ENCODE measurements at places on chromosomes 5 and 9. TPM values are rescaled to one million over a fixed set of nuclear protein-coding genes. Genes with fewer than 3 reads are reported as not detected.

DNA sequence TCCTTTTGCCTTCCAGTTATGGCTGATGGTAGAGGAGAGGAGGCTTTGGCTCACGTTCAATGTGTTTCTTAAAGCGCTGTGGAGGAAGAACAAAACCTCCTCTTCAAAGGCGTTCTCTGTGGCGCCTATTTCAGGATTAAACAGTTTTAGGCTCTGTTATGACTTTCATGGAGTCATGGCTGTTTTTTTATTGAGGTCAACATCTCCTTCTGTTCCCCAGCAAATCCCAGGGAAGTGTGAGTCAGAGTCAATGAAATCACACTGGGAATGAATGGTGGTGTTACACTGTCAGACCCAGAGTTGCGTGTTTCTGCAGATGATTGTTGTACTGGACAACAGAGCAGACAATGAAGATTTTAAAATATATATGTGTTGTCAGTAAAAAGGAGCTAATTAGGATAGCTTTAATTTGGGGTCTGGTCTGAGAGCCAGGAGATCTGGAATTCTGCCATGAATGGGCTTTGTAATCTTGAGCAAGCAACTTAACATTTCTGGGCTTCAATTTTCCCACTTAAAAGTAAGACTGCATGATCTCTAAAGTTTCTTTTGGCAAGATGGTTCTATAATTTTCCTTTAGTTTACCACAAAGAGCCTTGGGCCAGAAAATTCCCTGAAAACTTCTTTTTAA lies 240.7 kb downstream of the CSNK1G3 start:
- H3K4me3 ChIP-seq: no peak overlapping the region
- no peaks in the 10 kb centered on the region for H3K27me3 ChIP-seq
- no peak for DNase-seq
- H3K36me3 ChIP-seq: no peaks in the 10 kb centered on the region
- no peak overlapping the region for H3K27ac ChIP-seq

DNA sequence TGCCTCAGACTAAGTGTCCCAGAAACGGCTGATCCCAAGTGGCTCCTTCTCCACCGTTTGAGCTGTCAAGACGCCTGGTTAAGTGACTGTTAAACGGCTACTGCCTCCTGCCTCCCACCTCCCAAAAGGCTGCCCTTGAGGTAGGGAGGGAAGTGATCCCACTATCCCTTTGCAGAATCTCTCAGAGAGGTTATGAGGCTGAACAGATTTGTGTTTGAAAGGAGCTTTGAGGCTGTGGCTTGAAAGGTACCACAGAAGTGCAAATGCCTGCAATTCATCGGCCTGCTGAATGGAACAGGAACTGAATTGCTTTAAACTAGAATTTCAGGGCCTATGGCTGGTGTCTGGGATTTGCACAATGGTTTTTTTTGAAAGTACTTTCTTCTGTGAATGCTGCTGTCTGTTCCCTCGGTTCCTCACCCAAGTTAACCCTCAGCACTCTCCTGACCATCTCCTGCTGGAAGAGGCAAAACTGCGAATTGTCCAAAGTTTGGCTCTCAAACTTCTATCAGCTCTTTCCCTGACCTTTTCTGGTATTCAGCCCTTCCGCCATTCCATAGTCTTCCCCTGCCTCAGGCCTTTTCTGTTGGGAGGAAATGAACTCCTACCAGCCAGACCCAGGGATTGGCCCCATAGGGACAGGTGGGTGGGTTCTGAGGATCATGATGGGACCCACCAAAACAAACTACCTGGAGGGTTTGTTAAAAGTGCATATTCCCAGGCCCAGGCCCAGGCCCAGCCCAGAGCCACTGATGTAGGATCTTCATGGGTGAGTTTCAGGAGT lies 453.3 kb downstream of the KDM4C start:
- H3K27me3 ChIP-seq: peaks cover 24% of the 10 kb centered on the region
- peaks cover 2% of the 10 kb centered on the region for H3K4me1 ChIP-seq
- no peak overlapping the region for H3K27ac ChIP-seq

- no peak for DNase-seq
- no peaks in the 10 kb centered on the region for H3K4me1 ChIP-seq
- H3K27ac ChIP-seq: no peak overlapping the region
- H3K36me3 ChIP-seq: no peaks in the 10 kb centered on the region
- H3K4me3 ChIP-seq: no peak overlapping the region
Observed at GRCh38 chr5:24850926-24851486, 206.2 kb upstream of the CDH10 start.

DNA sequence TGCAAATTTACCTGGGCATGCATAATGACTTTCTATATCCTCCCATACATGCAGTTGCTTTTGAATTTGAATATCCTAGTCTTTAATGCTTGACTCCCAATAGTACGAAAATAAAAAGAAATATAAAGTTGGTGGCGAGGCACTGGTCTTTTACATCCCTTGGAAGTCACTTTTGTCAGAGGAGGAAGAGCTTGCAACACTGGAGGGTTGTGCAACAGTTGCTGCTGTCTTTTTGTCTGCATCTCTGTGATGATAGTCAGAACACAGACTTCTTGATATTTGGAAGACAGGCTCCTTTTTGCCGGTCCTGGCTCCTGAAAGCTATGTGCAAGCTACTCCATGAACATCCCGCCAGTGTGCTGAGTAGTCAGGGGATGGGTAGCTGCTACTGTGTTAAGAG lies 16.8 kb upstream of the SGCD start:
- no peaks in the 10 kb centered on the region for H3K4me1 ChIP-seq
- no peaks in the 10 kb centered on the region for H3K36me3 ChIP-seq
- H3K27me3 ChIP-seq: no peaks in the 10 kb centered on the region
- DNase-seq: no peak

DNA sequence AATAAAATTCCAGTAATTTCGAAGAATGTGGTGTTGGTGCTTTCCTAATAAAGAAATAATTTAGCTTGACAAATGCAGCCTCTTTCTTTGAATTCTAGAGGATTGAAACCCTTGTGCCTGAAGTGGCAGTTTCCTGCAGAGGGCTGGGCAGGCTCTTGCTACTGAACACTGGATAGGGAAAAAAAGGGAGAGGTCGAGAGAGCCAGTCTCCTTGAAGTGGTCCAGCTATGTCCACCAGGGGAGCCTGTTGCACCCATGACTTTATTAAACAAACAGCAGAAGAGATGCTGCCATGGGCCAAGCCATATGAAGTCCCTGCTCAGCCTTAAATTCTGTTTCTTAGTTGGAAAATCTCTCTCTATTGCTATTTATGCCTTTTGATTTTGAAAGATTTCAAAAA lies 178.4 kb downstream of the SMARCA2 start:
- no peak overlapping the region for H3K4me3 ChIP-seq
- DNase-seq: no peak
- no peaks in the 10 kb centered on the region for H3K36me3 ChIP-seq
- H3K4me1 ChIP-seq: no peaks in the 10 kb centered on the region
- H3K27ac ChIP-seq: no peak overlapping the region

DNA sequence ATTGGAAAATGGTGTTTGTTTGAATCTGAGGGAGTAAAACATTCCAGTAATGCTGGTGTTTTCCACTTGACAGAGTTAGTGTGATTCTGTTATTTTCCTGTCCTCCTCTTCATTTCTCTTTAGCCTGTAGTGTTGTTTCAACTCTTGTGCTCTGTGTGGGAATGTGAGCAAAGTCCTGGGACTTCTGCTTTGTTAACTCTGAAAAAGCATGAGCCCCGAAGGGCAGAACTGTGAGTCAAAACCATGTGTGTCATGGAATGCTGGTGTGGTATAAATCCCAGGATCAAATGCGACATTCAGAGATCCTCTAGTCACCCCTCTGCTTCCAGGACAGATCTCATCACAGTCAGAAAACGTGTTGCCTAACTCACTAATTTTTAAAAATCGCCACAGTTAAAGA lies 8.9 kb downstream of the F2R start:
- H3K4me3 ChIP-seq: no peak overlapping the region
- H3K27me3 ChIP-seq: no peaks in the 10 kb centered on the region
- no peaks in the 10 kb centered on the region for H3K36me3 ChIP-seq
- no peak for DNase-seq
- H3K4me1 ChIP-seq: no peaks in the 10 kb centered on the region
- no peak overlapping the region for H3K27ac ChIP-seq

DNA sequence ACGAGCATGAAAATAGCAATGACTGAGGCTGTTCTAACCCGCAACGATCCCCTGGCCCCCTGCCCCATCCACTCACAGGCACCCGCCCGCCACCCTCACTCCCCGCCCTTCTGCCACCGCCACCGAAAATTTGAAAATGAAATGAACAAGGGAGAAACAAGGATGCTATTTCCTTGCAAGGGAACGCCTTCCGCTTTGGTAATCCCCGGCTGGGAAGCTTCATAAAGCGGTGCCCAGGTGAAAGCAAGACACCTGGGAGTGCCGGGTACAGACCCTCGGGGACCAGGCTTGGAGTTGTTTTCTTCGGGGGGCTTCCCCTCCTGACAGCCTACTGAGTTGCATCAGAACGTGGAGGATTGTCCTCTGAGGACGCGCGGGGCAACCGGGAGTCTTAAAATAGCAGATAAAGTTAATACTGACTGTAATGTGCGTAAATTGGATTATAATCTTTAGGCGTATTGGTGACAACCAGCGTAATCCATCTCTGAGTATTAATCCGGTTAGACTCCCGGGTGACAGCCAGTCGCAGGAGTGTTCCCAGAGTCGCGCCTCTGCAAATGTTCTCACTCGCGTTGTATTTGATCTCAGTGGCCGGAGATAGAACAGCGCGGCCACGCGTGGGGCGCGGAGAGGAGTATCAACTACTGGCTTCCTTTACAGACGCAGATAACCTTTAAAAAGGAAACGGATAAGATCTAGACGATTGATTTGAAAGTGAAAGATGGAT lies 885 bp upstream of the MLLT3 start:
- H3K4me3 ChIP-seq: peak overlapping the region; percentile 75
- H3K4me1 ChIP-seq: no peaks in the 10 kb centered on the region
- H3K36me3 ChIP-seq: no peaks in the 10 kb centered on the region
- DNase-seq: no peak
- H3K27me3 ChIP-seq: peaks cover 10% of the 10 kb centered on the region

- no peaks in the 10 kb centered on the region for H3K36me3 ChIP-seq
- no peaks in the 10 kb centered on the region for H3K27me3 ChIP-seq
Observed at GRCh38 chr5:55691265-55692105, 20.6 kb downstream of the SLC38A9 start.

DNA sequence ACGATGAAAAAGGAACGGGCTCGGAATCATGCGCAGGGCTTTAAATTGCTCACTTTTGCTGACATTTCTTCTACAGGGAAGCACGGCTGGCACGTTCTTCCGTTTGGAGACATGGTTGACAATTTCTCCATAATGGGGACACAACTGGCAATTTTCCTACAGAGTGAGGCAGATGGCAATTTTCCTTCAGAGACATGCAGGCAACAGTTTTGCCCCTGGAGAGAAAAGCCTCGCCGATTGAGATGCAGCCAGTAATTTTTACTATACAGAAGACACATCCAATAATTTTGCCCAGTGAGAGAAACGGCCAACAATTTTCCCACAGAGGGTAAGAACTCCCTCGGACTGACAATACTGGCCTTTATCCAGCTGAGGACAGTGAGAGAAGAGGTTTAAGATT lies 90.9 kb upstream of the GPR151 start:
- no peaks in the 10 kb centered on the region for H3K4me1 ChIP-seq
- no peak overlapping the region for H3K4me3 ChIP-seq
- no peaks in the 10 kb centered on the region for H3K36me3 ChIP-seq
- H3K27ac ChIP-seq: no peak overlapping the region
- no peak for DNase-seq

DNA sequence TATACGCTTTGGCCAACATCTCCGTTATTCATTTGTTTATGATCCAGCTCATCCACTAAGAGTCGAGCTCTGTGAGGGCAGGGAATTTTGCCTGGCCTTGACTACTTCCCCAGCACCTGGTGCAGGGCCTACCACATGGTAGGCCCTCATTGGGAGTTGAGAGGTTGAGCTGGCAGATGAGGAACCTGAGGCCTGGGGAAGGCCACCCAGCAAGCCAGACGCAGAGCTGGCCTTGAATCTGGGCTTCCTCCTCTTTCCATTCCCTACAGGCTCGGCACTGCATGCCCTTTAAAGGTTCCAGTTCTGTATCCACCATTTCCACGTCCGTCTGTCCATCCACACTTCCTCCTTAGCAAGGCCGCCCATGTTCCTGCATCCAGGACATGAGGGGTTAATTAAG lies 24.2 kb downstream of the KCNMB1 start:
- no peak overlapping the region for H3K27ac ChIP-seq
- H3K36me3 ChIP-seq: no peaks in the 10 kb centered on the region
- H3K27me3 ChIP-seq: peaks cover 18% of the 10 kb centered on the region

- H3K27ac ChIP-seq: no peak overlapping the region
- no peaks in the 10 kb centered on the region for H3K27me3 ChIP-seq
- no peak overlapping the region for H3K4me3 ChIP-seq
- no peak for DNase-seq
- peaks cover 10% of the 10 kb centered on the region for H3K4me1 ChIP-seq
Observed at GRCh38 chr5:72378639-72379289, 58.6 kb downstream of the PTCD2 start.

GRCh38 chr5:108345541-108346171 lies 36.2 kb downstream of the FBXL17 start:
- DNase-seq: peak; percentile 13
- no peaks in the 10 kb centered on the region for H3K4me1 ChIP-seq
- H3K27me3 ChIP-seq: no peaks in the 10 kb centered on the region
- H3K36me3 ChIP-seq: no peaks in the 10 kb centered on the region
- no peak overlapping the region for H3K27ac ChIP-seq
- no peak overlapping the region for H3K4me3 ChIP-seq

DNA sequence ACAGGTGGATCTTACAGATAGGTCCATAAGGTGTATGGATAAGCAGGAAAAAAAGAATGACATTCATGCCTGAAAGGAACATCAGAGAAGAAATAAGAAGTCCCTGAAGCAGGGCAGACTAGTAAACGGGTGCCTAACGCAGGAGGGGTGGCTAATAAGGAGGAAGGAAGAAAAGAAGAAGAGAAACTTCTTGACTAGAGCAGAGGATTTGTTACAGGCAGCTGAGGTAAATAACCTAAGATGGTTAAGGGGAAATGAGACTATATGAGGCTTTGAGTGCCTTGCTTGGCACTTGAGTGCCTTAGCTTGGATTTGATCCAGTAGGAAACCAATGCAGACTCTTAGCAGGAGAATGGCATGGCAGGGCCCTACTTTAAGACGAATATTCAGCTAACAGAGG lies 313.5 kb upstream of the PDE4D start:
- H3K4me1 ChIP-seq: no peaks in the 10 kb centered on the region

DNA sequence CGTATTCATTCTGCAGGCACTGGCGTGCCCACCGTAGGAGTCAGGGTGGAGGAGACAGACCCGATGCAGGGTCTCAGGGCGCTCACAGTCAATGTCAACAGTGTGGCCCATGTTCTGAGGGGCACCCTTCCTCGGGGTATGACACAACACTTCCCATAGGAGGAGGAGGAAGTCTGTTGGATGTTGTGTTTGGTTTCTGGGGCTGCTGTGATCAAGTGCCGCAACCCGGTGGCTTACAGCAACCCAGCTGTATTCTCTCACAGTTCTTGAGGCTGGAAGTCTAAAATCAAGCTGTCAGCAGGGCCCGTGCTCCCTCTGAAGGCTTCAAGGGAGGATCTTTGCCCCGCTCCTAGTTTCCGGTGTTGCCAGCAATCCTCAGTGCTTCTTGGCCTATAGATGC lies 5.6 kb upstream of the HNRNPAB start:
- H3K27me3 ChIP-seq: no peaks in the 10 kb centered on the region
- no peak overlapping the region for H3K4me3 ChIP-seq
- H3K27ac ChIP-seq: no peak overlapping the region
- peaks cover 5% of the 10 kb centered on the region for H3K4me1 ChIP-seq
- DNase-seq: no peak
- H3K36me3 ChIP-seq: no peaks in the 10 kb centered on the region

TENT4A gene
- 39.8 TPM for total RNA-seq

BTNL8 gene
- total RNA-seq: not detected

POU5F2 gene
- total RNA-seq: 0.44 TPM

MCIDAS gene
- total RNA-seq: 6.4 TPM

ALDH1A1 gene
- 0.44 TPM for total RNA-seq

SAXO1 gene
- total RNA-seq: not detected

OR1Q1 gene
- not detected for total RNA-seq

All from HCT116 (cell line).